D341Med (cell line): ENCODE measurements at places on chromosomes 2 and 18.

GRCh38 chr18:63079114-63079513 is 240.5 kb downstream of the BCL2 start:
- DNase-seq = no peak

DNA sequence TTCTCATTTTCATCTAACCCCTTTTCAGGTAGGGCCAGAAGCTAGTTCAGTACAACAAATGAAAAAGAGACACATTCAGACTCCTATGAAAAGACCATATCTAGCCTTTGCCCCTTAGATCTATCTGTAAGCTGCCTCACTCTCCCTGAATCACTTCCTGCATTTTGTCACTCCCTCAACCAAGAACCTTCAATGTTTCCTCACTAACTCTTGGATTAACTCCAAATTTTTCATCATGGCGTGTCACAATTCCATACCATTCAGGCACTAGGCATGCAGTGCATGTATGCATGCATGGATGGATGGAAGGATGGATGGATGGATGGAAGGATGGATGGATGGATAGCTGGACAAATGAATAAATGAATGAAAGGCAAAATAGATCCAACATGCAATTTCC is 356.9 kb downstream of the TNS1 start:
- DNase-seq = no peak

GRCh38 chr2:64455545-64455944 is 1.6 kb downstream of the LGALSL start:
- no peak for DNase-seq

GRCh38 chr2:169860149-169860548 is 32.9 kb downstream of the UBR3 start:
- no peak for DNase-seq

GRCh38 chr2:96209011-96209728 is 543 bp upstream of the STARD7 start:
- DNase-seq = no peak

- DNase-seq = no peak
Measured at GRCh38 chr2:214286011-214286410, 124.8 kb upstream of the VWC2L start.
